A549 treated with Hydrocortisone at 1 μM for 4 hours (cell line): ENCODE measurements at places on chromosomes 6 and 20. TPM values are rescaled to one million over a fixed set of nuclear protein-coding genes. Genes with fewer than 3 reads are reported as not detected.

Gene SLC16A10
- 0.29 to 0.70 TPM (median 0.53 TPM) in 5 replicates for total RNA-seq

Gene CHD6
- total RNA-seq, result 5.6 to 12.1 TPM (median 9.9 TPM) in 5 replicates

Gene ZNF391
- 0.07 to 0.29 TPM (median 0.16 TPM) in 5 replicates for total RNA-seq

Gene FBXL4
- 4.5 to 7.1 TPM (median 5.8 TPM) in 5 replicates for total RNA-seq

Gene SLC29A1
- total RNA-seq, result 45.4 to 50.3 TPM (median 49.5 TPM) in 5 replicates

Gene FERMT1
- total RNA-seq, result 14.2 to 18.4 TPM (median 14.7 TPM) in 5 replicates

Gene CTCFL
- 0.02 TPM in 1 of 5 replicates, not detected in the others for total RNA-seq

Gene SLC22A1
- 1.4 to 2.2 TPM (median 2.0 TPM) in 5 replicates for total RNA-seq
